ENCODE measurements at places on chromosomes 13 and 19.

DNA sequence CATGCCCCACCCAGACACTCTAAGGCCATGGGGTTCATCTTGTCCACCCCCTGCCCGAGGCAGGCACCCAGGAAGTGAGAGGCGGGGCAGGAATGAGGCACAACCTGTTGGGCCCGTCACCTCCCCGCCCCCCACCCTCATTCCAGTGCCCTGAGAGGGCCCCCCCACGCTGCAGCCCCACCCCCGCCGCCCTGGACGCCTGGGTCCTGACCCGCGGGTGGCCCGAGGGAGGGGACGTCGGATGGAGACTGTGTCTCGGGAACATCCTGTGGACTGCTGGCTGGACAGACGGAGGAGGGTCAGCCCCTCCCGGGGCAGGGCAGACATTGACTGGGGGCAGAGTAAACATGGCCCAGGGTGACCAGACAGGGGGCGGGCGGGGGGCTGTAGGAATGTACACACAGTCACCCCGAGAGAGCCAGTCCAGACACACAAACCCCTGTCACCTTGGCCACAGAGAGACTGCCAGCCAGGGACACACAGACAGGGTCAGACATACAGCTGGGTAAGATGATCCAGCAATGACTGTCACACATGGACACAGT, 7.4 kb upstream of the JUNB start:
- peak; percentile 9 for DNase-seq

- DNase-seq, result no peak
These were observed 17.4 kb downstream of the PPFIA3 start for GRCh38 chr19:49136771-49137171.

GRCh38 chr19:39845584-39845932, 621 bp downstream of the FBL start:
- no peak for DNase-seq

DNA sequence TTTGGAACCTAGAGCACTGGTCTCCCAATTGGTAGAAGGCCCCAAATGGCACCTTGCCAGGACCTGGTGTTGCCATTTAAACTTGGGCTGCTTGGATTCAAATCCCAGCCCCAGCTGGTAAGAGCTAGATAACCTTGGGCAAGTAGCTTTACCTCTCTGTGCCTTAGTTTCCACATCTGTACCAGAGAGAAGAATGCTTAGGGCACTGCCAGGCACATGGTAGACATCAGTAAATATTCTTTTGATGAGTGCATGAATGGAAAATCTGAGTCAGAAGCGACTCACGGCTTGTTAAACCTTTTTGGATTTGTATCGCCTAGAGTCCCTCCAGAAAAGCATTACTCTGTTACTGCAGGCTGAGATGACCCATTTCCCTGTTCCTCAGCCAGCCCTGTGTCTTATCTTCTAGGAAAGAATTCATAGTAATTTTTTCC, 90.9 kb downstream of the SIPA1L3 start:
- DNase-seq, result no peak

DNA sequence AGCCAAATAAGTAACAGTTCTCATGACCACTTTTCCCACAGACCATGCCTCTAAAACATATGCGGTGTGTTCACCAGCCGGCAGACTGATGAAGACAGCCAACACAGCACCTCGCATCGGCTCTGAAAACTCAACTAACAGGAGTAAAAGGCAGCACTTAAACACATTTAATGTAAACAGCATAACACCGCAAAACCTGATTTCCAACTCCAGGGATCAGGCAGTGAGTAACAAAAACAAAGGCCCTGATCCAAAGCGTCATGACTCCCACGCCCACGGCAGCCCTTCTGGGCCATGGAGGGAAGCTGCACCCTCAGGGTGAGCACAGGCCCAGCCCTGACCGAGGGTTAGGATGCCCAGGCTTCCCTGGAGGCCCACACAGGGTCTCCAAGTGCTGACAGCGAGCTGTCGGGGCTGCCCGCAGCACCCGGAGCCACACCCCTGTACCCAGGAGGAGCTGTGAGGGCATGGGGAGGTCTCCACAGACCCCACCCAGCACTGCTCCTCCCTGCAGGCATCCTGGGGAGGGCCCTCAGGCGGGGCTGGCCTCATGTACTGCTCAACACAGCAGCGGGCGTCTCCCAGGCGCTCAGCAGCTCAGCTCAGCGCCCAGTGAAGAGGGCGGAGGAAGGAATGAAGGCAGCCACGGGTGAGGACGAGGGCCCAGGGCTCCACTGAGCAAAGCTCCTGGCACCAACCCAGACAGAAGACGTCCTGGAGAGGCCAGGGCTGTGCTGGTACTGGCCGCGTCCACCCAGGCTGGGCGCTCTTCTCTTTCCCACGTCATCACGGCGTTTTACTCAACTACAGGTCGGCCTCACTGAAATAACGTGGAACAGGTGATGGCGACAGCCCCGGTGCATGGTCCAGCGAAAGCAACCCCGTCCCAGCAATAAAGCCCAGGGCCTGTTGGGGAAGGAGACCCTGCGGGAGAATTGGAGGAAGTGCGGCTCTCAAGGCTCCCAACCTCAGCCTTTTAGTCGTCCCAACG, 53.7 kb downstream of the RASA3 start:
- no peak for DNase-seq

DNA sequence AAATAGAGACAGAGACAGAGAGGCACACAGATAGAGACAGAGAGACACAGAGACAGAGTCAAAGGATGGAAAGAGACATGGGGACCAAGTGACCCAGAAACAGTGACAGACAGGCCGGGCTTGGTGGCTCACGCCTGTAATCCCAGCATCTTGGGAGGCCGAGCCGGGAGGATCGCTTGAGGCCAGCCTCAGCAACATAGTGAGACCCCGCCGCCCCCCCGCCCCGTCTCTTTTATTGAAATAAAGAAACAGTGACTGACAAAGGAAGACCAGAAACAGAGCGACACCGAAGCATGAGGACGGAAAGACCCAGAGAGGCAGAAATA, 848 bp upstream of the NECTIN2 start:
- DNase-seq, result no peak

- DNase-seq, result no peak
These were observed 21.7 kb upstream of the FBXO27 start for GRCh38 chr19:39054091-39054470.

GRCh38 chr19:45428384-45429231, 4.9 kb upstream of the ERCC1 start:
- no peak for DNase-seq

- DNase-seq, result no peak
These were observed 1.3 kb upstream of the PCDH9 start for GRCh38 chr13:67231289-67232000.

- DNase-seq, result no peak
These were observed 29.8 kb downstream of the TSHZ3 start for GRCh38 chr19:31319465-31319864.

DNA sequence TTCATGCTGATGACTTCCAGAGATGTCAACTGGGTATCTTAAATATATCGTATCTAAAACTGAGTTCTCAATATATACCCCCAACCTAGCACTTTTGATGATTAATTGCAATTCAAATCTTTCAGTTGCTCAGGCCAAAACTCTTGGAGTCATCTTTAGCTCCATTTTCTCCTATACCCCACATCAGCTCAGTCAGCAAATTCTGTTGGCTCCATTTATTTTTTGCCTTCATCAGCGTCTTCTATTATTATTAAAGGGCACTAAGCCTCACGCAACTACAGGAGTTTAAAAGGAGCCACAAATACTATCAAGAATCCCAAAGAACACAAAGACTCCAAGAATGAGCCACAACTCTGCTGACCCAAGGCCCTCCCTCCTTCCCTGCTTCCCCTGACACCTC, 134.9 kb downstream of the KCTD12 start:
- DNase-seq, result no peak

GRCh38 chr13:48006396-48006795, 5.3 kb upstream of the SUCLA2 start:
- DNase-seq, result no peak

DNA sequence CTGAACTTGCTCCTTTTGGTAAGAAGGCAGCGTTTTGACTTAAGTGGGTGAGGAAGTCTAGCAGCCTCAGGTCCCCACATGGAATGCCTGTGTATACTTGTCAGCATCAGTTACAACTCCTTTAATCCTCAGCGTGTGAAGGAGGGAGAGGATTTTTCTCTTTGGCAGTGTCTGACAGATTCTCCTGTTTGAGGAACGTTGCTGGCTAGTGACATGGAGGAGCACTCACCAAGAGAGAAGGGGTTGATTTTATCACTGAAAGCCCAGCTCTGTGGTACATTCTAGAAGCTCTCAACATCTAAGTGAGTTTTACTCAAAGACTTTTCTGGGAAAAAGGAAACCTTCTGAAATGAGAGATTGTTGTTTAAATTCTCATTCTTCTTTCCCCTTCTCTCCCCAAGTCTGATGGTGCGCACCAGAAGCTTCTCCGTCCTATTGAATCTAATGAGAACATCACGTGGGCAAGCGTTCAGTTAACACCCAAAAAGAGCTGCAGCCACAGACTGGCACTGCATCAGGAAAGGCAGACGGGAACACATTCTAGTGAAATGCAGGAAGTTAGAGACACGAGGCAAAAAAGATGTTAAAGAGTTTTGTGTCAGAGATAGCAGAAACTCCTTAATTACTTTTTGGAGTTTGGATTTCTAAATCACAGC, 58.2 kb downstream of the GJA3 start:
- DNase-seq, result peak; percentile 11

- DNase-seq, result peak; percentile 51
These were observed 792 bp upstream of the LENG8 start for GRCh38 chr19:54448040-54448773.

GRCh38 chr13:50107205-50107604, 92.0 kb downstream of the KCNRG start:
- no peak for DNase-seq

- peak; percentile 17 for DNase-seq
These were observed 33.8 kb downstream of the COL4A2 start for GRCh38 chr13:110340812-110341444.

DNA sequence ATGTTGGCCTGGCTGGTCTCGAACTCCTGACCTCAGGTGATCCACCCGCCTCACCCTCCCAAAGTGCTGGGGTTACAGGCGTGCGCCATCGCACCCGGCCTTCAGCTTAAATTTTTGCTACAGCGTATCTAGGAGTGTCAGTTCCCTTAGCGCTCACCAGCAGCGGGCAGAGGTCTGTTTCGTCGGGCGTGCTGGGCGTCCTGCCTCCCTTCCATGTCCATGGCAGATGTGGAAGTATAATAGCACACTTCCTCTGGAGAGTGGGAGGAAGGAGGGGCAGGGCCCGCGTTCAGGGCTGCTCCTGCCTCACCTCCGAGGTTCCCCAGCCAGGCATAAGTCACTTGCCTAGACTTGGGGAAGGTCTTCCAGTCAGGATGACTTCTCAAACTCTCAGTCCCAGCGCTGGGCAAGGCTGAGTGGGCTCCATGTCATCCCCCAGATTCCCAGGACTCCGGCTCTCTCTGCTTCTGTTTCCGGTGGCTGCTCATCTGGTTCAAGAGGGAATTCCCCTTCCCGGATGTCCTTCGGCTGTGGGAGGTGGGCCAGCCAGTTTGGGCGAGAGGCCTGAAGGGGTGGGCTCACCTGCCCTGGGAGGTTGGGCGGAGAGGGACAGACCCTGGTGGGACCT, 9.5 kb downstream of the IL4I1 start:
- no peak for DNase-seq

DNA sequence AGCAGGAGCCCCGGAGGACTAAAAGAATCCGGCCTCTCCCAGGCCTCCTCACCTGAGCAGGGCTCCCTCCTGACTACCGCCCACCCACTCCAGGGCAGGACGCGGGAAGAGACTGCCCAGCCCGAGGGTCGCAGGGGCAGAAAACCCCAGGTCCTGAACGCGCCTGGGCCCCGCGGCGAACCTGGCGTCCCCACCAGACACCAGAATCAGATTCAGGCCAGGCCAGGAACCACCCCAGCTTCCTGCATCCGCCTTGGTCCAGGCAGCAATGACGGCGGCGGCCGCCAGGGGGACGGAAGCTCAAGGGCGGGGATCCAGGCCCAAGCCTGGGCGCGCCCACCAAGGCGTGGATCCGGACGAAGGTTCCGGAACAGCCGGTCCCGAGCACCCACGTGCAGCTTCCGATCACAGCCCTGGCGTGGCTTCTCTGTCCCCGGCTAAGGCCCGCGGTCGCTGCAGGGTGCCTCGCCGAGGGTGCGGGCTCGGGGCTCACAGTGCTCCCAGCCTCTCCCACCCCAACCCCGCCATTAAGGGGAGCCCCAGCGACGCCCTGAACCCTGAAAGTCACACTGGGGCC, 3.6 kb downstream of the LGALS7 start:
- peak; percentile 88 for DNase-seq

- no peak for DNase-seq
These were observed 30.4 kb upstream of the CEACAM21 start for GRCh38 chr19:41545547-41545946.
